ENCODE measurements at places on chromosomes 6 and 20.
A peak's percentile ranks its signal among the peaks of the same experiment; 100 is the strongest.

DNA sequence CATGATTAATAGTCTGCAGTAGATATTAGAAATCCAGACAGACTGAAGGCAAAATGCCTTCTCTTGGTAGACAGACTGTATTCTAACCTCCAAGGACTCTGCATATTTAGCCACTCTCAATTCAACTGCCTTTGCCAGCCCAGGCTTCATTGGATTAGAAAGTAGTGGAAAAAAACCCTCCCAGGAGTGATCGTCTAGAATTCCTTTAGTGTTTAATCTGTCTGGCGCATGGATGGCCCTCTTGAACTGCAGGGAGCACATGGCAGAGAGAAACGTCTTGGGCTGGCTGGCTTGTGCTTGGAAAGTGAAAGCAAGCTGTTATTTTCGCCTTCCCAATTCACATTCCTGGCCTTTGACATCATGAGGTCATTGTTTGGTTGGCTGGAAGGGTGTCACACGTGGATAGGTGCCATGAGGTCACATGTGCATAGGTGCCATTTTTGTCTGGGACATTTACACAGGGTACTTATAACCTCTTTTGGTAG lies 30.9 kb upstream of the NEDD9 start:
- DNase-seq = no peak

GRCh38 chr6:168530653-168531071 lies 89.7 kb downstream of the SMOC2 start:
- no peak for DNase-seq

DNA sequence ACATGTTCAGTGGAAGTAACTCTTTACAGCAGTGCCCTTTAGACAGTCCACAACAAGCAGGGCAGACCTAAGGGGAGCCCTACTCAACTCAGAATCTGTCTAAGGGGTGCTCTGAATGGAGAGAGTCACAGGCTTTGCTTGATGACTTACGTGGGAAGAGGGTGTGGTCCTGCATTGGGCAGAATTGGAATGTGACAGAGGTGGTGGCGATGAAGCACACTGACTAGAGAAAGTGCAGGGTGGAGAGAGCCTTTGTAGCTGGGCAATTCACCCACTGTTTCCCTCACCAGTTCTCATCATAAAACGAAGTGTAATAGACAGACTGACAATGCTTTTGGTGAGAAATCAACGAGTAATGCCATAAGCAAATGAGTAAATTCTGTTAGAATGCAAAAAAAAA lies 11.2 kb downstream of the TP53INP2 start:
- DNase-seq = no peak

DNA sequence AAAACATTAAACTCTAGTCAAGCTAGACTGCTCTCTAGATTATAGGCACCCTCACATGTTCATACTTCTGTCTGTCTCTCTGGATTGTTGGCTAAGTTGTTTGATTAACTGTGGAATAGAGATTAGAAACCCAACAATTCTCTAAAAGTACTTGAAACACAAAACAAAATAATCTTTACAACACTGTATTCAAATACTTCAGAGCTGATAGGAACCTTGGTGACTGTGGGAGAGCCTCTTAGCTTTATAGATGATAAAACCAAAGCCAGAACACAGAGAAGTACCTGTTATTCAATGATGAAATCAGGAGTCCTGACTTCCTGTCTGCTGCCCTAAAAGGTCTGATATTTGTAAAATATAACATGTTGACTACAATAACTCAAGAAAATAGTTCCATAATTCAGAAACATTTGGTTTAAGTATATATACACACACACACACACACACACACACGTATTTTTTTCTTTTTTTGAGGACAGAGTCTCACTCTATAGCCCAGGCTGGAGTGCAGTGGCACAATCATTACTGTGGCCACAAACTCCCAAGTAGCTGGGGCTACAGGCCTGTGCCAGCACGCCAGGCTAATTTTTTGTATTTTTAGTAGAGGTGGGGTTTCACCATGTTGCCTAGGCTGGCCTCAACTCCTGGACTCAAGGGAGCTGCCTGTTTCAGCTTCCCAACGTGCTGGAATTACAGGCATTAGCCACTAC lies 222.0 kb downstream of the FUT9 start:
- DNase-seq = no peak

GRCh38 chr20:38001173-38001875 lies 31.9 kb downstream of the TTI1 start:
- DNase-seq = peak; percentile 30

- no peak for DNase-seq
These were observed 23.6 kb upstream of the FBXL4 start for GRCh38 chr6:98971303-98971702.

DNA sequence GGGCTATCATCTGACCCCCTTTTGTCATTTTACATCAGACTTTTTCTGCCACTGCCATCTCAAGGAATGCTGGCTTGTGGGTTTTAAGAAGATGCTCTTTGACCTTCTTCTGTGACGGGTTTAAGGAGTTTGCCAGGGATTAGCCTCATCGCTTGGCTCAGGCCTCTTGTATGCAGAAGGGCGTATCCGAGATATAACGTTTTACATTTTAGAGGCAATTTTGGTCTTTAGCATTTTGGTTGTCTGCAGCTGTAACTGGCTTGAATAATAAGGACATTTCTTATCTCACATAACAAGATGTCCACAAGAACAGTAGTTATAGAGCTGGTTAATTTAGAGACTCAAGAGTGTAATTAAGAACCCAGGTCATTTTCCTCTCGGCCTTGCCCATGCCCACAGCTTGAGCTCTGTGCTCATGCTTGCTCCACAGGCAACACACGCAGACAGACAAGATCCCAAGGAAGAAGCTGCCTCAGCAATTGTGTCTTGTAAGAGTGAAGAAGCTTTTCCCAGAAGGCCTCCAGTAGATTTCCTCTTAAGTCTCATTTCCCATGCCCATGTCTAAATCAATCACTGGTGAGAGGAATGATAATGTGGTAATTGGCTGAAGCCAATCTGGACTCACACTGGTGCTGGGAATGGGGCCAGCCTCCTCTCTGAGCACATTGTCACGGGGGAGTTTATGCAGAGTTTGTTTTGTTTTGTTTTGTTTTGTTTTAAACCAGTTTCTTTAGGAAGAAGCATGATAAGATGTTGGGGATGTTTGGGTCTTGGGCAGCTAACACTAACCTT lies 36.8 kb downstream of the PTCHD4 start:
- no peak for DNase-seq

DNA sequence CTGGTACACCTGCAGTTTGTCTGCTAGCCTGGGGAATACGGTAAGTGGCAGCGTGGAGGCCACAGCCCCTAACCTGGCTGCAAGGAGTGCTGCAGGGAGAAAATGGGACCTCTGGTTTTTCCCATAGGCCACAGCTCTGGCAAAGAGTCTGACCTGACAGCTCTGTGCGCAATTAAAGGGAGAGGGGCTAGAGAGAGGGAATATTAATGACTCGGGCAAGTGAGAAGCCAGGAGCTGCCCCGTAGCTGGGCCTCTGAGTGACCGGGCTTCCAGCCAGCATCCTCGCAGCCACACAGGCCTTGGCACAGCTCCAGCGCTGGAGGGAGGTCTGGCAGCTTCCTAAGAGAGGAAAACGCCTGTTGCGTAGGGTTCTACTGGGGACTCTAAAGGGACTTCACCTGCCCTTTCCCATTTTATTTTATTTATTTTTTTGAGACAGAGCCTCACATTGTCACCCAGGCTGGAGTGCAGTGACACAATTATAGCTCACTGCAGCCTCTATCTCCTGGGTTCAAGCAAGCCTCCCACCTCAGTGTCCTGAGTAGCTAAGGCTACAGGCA lies 18.2 kb upstream of the OCSTAMP start:
- no peak for DNase-seq

- no peak for DNase-seq
These were observed 98.7 kb downstream of the SLC16A10 start for GRCh38 chr6:111185954-111186353.

DNA sequence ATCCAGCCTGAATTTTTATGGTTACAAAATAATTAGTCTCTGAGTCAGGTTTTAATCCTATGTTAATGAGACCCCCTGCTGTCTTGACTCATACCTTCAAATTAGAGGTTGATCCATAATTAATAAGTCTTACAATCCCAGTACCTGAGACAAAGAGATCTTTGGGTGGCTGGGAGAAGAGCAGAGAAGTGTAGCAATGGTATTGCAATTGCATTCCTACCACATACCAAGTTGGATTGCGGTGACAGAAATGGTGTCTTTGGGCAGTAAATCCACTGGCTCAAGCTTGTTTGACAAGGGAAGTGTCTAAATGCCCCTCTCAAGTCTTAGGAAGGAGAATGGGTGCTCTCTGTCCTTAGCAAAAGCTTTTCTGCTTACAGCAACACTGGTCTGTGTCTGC lies 150.4 kb downstream of the BTBD3 start:
- no peak for DNase-seq

DNA sequence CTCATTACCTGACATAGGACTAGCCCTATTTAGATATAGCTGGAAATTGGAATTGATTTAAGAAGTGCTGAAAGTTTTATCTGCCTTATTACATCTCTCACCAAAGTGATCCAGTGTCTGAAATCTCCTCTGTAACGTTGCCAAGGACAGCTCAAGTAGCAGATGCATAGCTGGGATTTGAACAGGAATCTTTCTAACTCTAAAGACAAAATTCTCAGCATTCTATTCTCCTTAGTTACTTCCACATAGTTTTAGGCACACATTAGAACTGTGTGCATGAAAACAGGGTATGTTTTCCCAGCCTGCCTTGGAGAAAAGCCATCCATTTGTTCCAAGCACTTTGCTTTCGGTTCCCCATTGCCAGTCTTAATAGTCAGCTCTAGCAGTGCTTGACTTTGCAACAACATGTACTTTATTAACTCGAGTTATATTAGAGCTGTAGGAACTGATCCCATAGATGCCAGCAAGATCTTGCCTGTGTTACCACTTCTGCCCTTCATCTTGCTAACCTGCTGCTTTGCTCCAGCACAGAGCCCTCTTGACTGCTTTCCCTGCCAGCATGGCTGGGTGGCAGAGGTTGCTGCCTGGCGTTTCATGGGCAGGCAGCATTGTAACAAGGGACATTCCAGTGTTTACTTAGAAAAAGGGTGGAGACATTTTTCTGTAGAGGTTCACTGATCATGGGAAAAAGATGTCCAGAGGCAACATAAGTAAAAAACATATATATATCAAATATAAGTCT lies 56.1 kb upstream of the STMND1 start:
- DNase-seq = no peak

- peak; percentile 38 for DNase-seq
These were observed 2.9 kb downstream of the SPAG4 start for GRCh38 chr20:35618263-35619131.

GRCh38 chr6:75085931-75086635 lies 119.8 kb downstream of the COL12A1 start:
- no peak for DNase-seq

GRCh38 chr6:47094241-47094925 lies 52.3 kb upstream of the ADGRF1 start:
- DNase-seq = no peak

DNA sequence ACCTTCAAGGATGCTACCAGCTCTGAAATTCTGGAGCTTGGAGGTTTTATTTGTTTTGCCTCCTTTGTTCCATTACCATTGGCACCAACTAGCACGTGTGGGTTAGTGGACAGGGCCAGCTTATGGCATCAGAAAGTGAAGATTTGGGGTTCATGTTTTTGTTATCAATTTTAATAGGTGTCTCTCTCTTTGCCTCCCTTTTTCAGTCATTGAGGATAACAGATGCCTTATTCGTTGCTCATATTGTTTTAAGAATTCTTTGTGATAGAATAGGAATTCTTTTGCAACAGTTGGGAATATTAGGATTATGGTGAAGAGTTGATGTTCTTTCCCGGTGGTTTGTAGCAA lies 22.9 kb downstream of the TMC2 start:
- no peak for DNase-seq

DNA sequence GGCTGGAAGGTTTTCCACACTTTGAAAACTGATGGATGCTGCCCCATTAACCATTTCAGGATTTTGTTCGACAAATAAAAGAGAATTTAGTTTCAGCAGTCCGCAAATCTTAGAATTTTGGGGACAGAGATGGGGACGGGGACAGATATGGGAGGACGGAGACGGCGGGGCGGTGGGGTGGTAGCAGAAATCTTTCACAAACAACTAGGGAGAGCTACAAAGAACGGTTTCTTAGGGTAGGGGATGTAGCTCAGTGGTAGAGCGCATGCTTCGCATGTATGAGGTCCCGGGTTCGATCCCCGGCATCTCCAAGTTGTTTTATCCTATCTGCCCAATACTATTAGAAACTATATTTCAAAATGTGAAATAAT lies 15.1 kb downstream of the HMGN4 start:
- peak; percentile 87 for DNase-seq

DNA sequence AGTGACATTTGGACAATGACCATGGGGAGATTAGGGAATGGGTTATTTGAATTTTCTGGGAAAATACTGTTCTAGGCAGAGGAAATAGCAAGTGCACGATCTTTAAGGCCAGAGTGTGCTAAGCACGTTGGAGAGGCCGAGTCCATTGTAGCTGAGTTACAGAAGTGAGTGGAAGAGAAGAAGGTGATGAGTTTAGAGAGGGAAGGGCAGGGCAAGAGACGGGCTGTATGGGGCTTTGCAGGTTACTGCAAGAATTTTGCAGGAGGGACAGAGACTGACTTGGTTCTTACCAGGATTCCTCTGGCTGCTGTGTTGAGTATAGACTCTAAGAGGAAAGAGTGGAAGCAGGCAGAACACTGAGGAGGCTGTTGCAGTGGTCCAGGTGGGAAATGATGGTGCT lies 1.1 kb upstream of the NCOA3 start:
- no peak for DNase-seq

GRCh38 chr20:10522328-10522727 lies 87.2 kb downstream of the SLX4IP start:
- DNase-seq = no peak

GRCh38 chr6:20338156-20338555 lies 63.5 kb upstream of the E2F3 start:
- DNase-seq = no peak

- no peak for DNase-seq
These were observed 175.2 kb downstream of the MRPL14 start for GRCh38 chr6:43951756-43952675.

- DNase-seq = no peak
These were observed 21.7 kb downstream of the CST7 start for GRCh38 chr20:24970754-24971153.

- DNase-seq = no peak
These were observed 17.4 kb upstream of the MPC1 start for GRCh38 chr6:166400181-166400580.

- no peak for DNase-seq
These were observed 247.9 kb upstream of the BMP2 start for GRCh38 chr20:6519556-6519955.

DNA sequence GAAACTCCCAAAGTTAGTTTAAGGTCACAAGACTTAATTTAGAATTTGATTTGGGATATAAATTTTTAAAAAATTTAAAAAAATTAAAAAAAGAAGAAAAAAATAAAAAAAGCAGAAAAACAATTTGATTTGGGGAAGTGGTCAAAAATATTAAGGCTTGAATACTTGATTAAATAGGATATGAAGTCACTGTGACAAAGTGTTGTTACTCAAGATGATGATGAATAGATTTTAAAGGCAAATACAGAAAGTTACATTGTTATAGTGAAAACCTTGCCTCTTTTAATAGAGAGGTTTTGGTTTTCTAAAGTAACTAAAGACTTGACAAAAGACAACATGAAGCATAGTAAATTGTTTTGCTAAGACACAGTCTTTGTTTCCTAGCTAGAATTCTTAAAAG lies 7.2 kb downstream of the CST9 start:
- no peak for DNase-seq

- DNase-seq = peak; percentile 87
These were observed 9.1 kb upstream of the MAPK13 start for GRCh38 chr6:36120979-36121786.

- no peak for DNase-seq
These were observed 335.5 kb upstream of the POU3F2 start for GRCh38 chr6:98498866-98499265.
